ENCODE measurements at places on chromosomes 7 and 10. TPM values are rescaled to one million over a fixed set of nuclear protein-coding genes. Genes with fewer than 3 reads are reported as not detected.

The HACD1 gene
- total RNA-seq: 2.8 TPM

The ACTL6B gene
- total RNA-seq: not detected

The OR2A7 gene
- total RNA-seq: 2.0 TPM

The OR13A1 gene
- total RNA-seq: not detected

The CFAP43 gene
- not detected for total RNA-seq

The KCND2 gene
- total RNA-seq: not detected

The FKBP6 gene
- total RNA-seq: not detected

The ACBD5 gene
- 17.0 TPM for total RNA-seq

The BUD31 gene
- total RNA-seq: 118 TPM

The BICC1 gene
- not detected for total RNA-seq

The CH25H gene
- not detected for total RNA-seq

The ARHGAP12 gene
- 4.0 TPM for total RNA-seq

The DYNC1I1 gene
- total RNA-seq: not detected

The ZNF277 gene
- 25.8 TPM for total RNA-seq

The OGDHL gene
- 0.68 TPM for total RNA-seq

The SORCS1 gene
- total RNA-seq: not detected

The GRID2IP gene
- 0.18 TPM for total RNA-seq

The ASB4 gene
- total RNA-seq: not detected

The SPAM1 gene
- total RNA-seq: not detected

The ARMS2 gene
- not detected for total RNA-seq
